ENCODE measurements at places on chromosomes 12 and 14. TPM values are rescaled to one million over a fixed set of nuclear protein-coding genes. Genes with fewer than 3 reads are reported as not detected.

The TTC9 gene
- 0.29 TPM for total RNA-seq

The ANO2 gene
- total RNA-seq: under 0.01 TPM

The TMEM106C gene
- 57.5 TPM for total RNA-seq

The IFT43 gene
- total RNA-seq: 32.6 TPM

The CNIH1 gene
- total RNA-seq: 153 TPM

The ACSM4 gene
- total RNA-seq: not detected

The OR4E2 gene
- total RNA-seq: not detected

The PSMA3 gene
- 76.7 TPM for total RNA-seq

The OASL gene
- 1.2 TPM for total RNA-seq

The COX8C gene
- total RNA-seq: not detected

The NANOG gene
- total RNA-seq: under 0.01 TPM

The DGKA gene
- 36.5 TPM for total RNA-seq

DNA sequence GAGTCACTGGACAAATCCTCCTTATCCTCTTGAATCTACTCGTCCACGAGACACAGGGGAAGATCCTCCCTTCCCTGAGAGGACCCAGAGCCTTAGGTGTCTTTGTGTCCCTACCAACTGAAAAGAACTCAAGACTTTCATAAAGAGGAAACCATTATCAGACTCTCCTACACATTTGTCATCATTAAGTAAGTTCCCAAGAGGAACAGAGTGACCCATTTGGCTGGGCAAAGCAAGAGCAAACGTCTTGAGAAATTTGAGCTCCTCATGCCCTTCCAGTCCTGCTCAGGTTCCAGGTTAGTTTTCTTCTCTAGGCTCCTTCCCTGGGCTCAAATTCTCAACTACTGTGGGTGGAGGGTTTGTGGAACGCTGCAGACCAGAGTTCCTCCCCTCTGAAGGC is 5.7 kb downstream of the MLF2 start:
- no peak for DNase-seq

GRCh38 chr12:55729819-55730818 is 1.3 kb upstream of the CD63 start:
- no peak for DNase-seq

DNA sequence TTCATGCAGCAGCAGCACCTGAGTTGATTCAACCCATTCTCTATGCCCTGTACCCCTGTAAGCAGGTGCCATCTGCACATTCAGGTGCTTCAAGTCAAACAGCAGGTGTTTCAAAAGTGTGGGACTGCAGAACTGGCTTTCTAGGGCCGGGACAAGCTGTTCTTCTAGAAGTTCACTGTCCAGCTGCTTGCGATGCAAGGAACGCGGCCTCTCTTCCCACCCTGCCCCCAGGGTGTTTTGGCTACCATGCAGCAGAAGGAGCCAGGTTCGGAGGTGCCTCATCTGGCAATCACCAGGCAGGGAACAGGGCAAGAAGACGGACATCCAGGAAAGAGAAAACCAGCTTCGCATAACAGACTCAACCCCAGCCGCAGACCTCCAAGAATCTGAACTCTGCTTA is 35.2 kb downstream of the TMEM132D start:
- no peak for DNase-seq

DNA sequence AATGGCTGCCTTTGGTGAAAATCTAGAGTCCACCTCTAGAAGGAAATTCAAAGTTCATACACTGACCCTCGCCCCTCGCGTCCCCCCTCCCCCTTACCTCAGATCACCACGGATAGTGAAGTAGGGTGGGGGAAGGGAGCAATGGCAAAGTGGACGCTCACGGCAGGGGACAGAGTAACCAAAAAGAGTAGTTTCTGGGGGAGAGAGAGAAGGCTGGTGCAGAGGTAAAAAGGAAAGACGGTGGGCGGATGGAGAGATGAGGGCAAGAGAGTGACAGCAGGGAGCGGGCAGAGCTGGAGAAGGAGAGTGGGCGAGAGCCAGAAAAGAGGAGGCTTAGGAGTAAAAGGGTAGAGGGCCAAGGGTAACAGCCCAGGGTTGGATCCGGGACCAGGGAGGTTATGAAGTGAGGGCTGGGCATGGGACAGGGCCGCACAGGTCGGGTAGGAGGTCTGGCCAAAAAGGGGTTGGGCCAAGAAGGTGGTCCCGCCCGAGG is 423 bp downstream of the ALDH6A1 start:
- peak; percentile 27 for DNase-seq

DNA sequence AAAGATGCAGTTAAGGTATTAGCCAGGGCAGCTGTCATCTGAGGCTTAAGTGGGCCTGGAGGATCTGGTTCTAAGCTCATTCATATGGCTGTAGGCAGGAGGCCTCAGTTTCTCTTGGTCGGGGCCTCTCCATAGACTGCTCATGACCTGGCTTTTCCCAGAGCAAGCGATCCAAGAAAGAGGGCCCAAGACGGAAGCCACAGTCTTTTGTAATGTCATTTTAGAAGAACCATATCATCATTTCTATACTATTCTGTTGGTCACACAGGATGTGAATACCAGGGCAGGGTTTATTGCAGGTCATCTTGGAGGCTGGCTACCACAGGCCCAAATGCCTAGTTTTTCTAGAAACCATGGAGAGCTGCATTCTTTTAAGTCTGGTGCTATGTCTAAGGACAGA is 47.7 kb downstream of the GNG2 start:
- DNase-seq: no peak

GRCh38 chr12:83823386-83824045 is 1089.1 kb downstream of the SLC6A15 start:
- DNase-seq: no peak

DNA sequence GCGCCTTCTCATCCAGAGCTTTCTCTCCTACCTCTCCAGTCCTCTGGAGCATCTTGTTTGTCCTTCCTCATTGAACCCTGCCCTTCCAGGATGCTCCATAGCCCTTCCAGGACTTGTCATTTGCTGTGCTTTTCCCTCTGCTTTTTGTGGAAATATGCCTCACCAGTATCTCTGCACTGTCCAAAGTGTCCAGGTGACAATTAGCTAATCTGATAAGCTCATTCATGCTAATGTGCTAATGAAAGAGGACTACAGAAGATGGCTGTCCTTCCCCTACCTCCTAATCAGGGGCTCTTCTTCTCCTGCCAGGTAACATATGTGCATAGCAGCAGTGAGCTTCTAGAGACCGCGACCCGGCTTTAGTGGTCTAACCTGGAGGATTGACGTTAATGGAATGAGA is 58.4 kb upstream of the OTX2 start:
- DNase-seq: no peak

DNA sequence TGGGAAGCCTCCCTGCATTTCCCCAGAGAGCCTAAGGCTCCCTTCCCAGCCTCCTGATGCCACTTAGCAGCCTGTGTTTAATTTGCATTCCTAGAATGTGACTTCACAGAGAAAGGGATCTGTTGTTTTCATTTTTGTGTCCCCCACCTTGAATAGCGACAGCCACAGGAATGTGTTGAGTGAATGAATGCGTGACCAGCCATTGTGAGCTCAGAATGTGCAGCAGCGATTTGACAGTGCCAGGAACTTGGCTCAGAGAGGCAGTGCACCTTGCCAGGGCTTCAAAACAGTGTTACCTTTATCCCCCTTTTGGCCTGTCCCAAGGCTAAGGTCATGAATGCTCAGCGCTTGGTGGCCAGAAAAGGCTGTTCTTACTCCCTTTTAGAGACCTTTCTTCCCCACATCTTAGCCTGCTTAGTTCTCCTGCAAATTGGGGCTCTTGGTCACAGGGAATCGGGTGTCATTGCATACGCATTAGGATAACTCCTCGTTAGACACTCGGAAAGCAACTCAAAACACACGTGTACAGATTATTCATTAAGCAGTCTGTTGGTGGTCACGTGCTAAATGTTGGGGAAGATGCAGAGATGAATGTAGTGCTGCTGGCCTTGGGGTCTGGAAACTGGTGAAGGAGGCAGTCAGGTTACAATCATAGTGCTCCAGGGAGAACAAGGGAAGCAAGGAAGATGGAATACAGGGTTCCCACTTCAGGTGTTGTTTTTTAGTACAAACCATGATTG is 9.8 kb downstream of the NTF3 start:
- no peak for DNase-seq

DNA sequence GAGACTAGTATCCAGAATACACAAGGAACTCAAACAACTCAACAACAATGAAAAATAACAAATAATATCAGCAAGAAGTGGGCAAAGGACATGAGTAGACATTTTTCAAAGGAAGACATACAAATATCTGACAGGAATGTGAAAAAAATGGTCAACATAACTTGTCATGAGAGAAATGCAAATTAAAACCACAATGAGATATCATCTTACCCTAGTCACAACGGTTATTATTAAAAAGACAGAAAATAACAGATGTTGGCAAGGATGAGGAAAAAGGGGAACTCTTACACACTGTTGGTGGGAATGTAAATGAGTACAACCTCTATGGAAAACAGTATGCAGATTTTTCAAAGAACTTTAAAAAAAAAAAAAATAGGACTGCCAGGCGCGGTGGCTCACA is 20.4 kb downstream of the VWF start:
- no peak for DNase-seq

- no peak for DNase-seq
These were observed 83.5 kb downstream of the TTC6 start for GRCh38 chr14:37678916-37679315.

- DNase-seq: no peak
These were observed 321.6 kb downstream of the ZFP36L1 start for GRCh38 chr14:68471029-68471963.

- no peak for DNase-seq
These were observed 47.7 kb upstream of the ERGIC2 start for GRCh38 chr12:29428633-29429032.

GRCh38 chr14:99937475-99938244 is 127.6 kb upstream of the EVL start:
- DNase-seq: no peak

DNA sequence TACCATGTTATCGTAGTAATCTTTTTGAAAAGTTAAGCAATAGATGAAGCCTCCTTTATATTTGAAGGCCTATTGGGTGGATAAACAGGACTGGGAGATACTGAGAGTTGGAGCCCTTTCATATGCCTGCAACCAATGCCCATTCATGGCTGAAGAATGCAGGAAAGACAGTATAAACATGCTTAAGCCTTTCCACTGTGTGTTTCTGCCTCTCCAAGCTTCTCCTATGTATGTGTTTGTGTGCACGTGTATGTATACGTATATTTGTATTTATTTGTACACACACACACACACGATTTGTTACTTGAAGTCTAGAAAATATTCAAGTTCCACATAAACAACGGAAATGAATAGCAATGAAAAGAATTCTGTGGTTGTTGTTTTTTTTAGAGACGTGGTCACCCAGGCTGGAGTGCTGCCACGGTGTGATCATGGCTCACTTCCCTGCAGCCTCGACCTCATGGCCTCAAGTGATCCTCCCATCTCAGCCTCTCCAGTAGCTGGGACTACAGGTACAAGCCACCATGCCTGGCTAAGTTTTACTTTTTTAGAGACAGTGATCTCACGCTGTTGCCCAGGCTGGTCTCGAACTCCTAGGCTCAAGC is 1453.5 kb downstream of the AACS start:
- no peak for DNase-seq

GRCh38 chr14:27090716-27091115 is 492.9 kb upstream of the NOVA1 start:
- no peak for DNase-seq

- no peak for DNase-seq
These were observed 25.4 kb upstream of the YY1 start for GRCh38 chr14:100213587-100213955.

GRCh38 chr12:20370866-20371519 is 2.7 kb downstream of the PDE3A start:
- peak; percentile 34 for DNase-seq

DNA sequence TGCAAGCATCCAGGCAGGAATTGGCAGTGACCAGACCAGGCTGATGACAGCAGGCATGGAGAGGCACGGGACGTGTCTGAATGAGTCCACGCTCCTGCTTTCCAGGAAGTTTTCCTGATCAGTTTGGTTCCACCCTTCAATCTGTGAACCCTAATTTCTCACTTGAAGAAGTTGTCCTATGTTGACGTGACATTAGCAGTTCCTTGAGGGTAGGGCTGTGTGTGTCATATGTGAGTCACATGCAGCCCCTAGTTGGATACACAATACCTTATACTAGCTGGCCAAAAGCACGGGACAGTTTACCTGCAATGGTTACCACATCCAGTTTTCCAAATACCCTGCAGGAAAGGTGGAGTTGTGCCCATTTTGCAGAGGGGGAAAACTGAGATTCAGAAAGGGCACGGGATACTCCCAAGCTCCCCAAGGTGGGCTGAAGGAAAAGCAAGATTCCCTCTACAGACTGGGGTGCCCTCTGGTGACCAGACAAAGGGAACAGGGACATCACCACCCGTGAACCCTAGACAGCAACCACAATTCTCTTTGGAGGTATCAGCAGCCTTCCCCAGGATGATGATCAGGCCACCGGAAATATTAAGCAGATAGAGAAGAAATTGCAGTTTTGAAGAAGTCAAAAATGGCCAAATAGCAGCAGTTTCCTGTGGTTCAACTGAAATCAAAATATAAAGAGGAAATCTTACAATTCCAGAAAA is 194.5 kb downstream of the PHETA1 start:
- no peak for DNase-seq

DNA sequence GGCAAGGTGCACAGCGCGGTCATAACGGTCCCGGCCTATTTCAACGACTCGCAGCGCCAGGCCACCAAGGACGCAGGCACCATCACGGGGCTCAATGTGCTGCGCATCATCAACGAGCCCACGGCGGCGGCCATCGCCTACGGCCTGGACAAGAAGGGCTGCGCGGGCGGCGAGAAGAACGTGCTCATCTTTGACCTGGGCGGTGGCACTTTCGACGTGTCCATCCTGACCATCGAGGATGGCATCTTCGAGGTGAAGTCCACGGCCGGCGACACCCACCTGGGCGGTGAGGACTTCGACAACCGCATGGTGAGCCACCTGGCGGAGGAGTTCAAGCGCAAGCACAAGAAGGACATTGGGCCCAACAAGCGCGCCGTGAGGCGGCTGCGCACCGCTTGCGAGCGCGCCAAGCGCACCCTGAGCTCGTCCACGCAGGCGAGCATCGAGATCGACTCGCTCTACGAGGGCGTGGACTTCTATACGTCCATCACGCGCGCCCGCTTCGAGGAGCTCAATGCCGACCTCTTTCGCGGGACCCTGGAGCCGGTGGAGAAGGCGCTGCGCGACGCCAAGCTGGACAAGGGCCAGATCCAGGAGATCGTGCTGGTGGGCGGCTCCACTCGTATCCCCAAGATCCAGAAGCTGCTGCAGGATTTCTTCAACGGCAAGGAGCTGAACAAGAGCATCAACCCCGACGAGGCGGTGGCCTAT is 875 bp downstream of the HSPA2 start:
- no peak for DNase-seq
